ENCODE measurements at places on chromosomes 4 and X.

GRCh38 chr4:75696581-75696980, 23.4 kb upstream of the G3BP2 start:
- DNase-seq = no peak

DNA sequence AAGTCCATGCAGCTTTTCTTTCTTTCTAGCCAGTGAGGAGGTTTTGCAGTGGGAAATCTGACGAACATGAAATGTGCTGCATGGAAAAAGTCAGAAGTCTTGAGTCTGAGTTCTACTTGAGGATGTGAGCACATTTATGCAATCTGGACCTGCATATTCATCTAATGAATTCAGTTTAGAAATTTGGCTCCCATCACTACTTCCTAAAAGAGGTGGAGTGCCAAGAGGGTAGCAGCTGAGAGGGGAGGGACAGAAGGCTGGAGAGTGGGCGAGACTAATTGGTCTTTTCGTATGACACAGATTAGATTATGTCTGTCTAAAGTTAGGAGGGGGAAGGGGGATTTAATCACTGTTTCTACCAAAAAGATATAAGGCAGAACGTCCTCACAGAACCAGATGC, 535.9 kb downstream of the IQCM start:
- no peak for DNase-seq

- no peak for DNase-seq
These were observed 73.3 kb downstream of the FRYL start for GRCh38 chr4:48706736-48707135.

- DNase-seq = no peak
These were observed 9.8 kb downstream of the NKX3-2 start for GRCh38 chr4:13534344-13535063.

DNA sequence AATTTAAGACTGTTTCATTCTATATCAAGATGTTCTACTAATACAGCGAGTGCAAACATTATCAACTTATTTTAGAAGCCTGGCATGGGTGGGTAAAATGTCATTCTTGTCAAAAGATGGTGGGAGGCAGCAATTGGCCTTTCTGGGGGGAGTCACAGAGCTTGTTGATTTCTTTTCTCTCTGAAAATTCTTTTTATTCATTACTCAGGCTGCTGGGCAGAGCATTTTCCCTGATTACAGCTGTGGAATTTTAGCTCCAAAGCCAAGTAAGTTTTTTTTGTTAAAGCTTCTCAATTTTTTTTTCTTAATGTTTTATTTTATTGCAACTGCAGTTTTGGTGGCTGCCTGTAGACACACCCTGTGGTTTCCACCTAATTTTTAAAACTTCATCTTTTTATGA, 50.4 kb downstream of the GPC4 start:
- DNase-seq = no peak

- no peak for DNase-seq
These were observed 419.3 kb upstream of the SLIT2 start for GRCh38 chr4:19832411-19832810.
